Adipocyte (in vitro differentiated cells): ENCODE measurements at places on chromosomes 1 and 21.

DNA sequence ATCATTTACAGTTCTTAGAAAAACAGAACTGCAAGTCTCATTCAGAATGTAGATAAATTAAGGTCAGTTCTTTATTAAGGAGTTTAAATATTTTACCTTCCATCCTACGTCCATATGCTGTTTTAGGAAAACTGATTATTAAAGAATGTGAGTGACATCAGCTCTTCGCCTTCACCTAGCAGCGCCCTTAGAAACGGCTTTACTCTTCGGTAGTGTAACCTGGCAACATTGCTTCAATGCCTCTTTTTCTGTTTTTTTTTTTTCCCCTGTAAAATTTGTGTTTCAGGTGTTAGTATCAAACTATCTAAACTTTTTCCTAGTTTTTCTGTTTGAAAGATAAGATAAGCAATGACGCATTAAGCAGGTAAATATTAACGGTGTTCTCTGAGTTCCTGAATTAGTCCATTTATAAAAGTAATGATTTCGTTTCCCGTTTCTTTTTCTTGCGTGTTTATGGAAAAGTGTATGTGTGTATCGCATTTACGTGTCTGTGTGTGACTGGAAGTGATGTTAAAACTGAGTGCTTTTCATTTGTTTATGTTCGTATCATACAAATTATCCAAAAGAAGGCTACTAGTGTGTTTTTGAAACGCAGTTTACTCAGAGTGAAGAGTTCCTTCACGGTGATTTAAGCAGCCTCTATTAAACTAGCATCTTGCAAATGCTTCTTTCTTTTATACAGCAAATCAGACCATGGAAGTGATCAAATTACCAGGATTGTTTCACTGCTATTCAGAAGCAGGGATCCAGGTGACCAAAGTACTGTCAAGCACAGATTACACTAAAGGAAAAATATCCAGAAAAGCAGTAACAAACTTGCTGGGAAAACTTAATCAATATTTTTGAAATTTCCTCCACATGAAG lies 139.0 kb downstream of the SDCCAG8 start:
- no peak for DNase-seq

DNA sequence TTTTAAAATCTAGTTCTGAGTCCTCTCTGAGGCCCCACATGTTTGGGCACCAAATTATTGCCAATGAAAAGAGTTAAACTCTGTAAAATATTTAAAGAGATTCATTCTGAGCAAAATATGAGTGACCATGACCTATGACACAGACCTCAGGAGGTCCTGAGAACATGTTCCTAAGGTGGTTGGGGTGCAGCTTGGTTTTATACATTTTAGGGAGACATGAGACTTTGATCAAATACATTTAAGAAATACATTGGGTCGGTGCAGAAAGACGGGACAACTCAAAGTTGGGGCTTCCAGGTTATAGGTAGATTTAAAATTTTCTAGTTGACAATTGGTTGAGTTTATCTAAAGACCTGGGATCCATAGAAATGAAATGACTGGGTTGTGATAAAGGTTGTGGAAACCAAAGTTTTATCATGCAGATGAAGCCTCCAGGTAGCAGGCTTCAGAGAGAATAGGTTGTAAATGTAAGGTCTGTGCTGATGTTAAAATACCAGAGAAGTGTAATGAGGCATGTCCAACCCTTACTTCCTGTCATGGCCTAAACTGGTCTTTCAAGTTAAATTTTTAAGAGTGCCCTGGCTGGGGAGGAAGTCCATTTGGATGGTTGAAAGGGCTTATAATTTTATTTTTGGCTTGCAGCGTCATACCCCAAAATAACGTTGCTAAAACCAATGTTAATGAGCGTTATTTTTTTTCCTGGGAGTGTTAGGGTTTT lies 274.9 kb downstream of the NUF2 start:
- DNase-seq: no peak

GRCh38 chr1:212237651-212238050 lies 47.6 kb upstream of the PPP2R5A start:
- no peak for DNase-seq

DNA sequence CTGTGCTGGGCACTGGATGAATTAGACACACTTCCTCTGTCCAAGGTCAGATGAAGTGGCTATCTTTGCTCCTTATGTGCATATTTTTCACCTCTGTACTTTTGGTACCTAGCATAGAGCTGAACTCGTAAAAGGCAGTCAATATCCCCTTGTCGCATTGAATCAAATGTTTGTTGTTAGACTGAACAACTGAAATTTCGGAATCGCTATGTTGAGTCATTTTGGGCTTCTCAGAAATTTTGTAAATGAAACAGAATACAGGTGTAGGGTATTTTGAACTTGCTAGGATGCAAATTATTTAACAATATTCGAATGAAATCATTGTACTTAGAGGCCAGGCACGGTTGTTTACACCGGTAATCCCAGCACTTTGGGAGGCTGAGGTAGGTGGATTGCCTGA lies 48.0 kb downstream of the PDE4B start:
- DNase-seq: no peak

DNA sequence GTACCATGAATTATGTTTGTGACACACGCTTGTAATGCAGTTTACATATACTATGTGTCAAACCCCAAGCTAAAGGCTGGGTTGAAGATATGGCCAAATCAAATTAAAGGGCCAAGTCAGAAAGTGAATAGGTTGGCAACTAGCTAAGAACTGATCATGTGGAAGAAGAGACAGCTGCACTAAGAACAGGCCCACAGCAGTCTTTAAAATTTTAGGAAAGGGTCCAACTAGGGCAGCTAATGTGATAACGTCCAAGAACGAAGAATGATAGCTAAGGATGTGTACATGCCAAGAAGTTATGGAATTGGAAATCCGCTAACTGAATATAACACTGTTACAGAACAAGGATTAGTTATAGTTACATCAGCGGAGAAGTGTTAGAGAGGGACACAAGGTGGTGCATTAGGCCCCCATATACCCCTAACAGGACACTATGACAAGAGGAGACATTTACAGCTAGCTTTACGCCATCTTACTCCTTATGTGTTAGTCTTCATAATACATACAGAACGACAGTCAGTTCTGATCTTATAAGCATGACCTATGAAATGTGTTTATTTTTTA lies 6.5 kb upstream of the RNF2 start:
- no peak for DNase-seq

DNA sequence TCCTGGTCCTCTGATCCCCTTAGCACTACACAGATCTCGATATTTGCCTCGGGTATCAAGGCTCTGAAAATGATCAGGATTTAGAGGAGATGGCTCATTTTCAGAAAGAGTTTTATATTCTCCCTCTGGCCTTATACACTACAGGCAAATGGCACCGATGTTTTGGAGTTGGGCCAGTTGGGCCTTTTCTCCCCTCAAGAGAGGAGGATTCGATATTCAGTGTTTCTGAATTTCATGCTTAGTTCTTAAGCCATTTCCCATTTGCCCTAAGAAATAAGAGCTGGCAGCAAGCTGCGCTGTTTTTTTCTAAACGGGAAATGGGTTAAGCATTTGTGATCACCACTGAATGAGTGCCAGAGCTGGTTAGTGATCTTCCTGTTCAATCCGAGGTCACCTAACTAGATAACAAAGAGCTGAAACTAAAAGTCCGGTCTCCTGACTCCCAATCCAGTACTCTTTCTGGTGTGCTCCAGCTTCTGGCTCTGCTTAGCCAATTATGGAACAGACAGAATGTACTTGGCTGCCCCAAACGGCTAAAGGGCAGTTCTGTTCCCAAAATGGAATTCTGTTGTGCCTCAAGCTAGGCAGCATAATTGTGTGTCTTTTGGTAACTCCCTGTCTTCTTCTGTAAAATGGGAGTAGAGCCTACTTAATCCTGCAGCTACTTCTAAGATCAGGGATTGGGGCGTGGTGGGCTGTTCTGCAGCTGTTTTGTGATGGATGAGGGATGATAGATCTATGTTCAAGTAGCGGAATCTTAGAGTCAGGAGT lies 1.2 kb upstream of the CPT2 start:
- no peak for DNase-seq

GRCh38 chr1:47579809-47580208 lies 142.0 kb downstream of the FOXD2 start:
- no peak for DNase-seq
